Activated CD8-positive, alpha-beta memory T cell treated with anti-CD3 and anti-CD28 coated beads for 48 hours (primary cell): ENCODE measurements at places on chromosomes 7 and 10.
A peak's percentile ranks its signal among the peaks of the same experiment; 100 is the strongest.

GRCh38 chr7:25398418-25398817, 170.1 kb upstream of the NPVF start:
- DNase-seq: no peak

DNA sequence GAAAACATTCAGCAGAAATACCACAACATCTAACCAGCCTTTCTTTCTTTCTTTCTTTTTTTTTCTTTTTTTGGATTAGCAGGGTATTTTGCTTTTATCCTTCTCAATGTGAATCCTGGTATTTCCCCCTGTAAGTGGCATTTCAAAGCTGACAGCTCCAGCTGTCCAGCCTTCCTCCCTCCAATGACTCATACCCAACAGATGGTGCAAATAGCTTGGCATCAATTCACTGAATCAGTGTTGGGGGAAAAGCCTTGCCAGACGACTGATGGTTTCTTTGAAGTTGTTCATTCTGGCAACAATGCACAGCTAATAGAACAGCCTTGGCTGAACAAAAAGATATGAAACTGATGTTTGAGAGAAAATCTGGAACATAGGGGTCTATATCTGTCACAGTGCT, 316.8 kb upstream of the STEAP1 start:
- no peak for DNase-seq

GRCh38 chr10:55351431-55351830, 550.4 kb upstream of the PCDH15 start:
- DNase-seq: no peak

- DNase-seq: no peak
Measured at GRCh38 chr7:140435252-140435895, 31.5 kb downstream of the RAB19 start.

DNA sequence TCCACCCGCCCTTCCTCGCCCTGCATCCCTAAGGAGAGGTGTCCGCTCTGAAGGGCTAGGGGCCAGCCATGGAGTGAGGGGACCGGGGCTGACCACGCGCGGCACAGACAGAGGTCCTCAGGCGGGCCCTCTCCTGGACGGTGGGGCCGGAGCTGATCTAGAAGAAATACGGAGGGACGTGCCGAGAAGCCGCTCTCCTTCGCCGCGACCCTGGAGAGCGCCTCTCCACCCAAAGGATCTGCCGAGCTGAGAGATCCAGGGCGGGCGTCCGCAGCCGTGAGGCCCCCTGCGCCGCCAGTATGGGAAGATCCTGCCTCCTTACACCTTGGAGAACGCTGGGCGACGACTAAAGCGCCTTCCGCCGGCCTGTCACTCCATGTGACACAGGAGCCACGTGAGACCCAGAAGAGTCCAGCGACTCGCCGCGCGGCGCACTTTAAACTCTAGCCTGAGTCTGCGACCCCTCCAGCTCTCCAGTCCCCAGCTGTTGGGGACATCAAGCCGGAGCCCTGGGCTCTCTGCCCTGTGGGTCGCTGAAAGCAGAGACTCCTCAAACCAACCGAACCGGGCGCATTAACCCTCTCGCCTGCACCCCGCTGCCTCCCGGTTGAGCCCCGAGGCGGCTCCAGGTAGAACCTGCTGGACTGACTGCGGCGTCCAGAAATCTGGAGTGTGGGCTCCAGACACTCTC, 1.5 kb upstream of the SFMBT2 start:
- DNase-seq: peak; percentile 19

- no peak for DNase-seq
Measured at GRCh38 chr7:94135180-94135579, 131.0 kb upstream of the BET1 start.

DNA sequence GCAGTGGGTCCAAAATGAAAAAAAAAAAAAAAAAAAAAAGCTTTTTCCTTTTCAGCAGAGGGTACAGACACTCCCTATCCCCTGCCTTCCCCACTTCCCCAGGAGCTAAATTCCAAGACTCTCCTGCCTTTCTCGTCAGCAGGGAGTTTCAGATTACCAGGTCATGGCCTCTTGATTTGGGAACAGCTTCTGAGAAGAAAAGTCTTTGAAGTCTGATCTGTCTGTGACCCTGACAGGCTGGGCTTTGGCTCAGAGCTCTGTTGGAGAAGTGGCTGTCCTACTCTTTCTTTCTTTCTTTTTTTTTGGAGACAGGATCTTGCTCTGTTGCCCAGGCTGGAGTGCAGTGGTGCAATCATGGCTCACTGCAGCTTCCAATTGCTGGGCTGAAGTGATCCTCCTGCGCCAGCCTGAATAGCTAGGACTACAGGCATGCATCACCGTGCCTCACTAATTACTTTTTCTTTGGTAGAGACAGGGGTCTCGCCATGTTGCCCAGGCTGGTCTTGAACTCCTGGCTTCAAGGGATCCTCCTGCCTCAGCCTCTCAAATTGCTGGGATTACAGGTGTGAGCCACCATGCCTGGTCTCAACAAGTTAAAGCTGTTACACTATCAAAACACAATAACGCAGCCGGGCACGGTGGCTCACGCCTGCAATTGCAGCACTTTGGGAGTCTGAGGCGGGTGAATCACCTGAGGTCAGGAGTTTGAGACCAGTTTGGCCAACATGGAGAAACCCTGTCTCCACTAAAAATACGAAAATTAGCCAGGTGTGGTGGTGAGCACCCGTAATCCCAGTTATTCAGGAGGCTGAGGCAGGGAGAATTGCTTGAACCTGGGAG, 59.9 kb downstream of the COL26A1 start:
- DNase-seq: no peak

- DNase-seq: no peak
Measured at GRCh38 chr7:76359978-76360638, 1.3 kb upstream of the YWHAG start.

- DNase-seq: no peak
Measured at GRCh38 chr7:30559611-30560010, 35.1 kb upstream of the GARS1 start.

- DNase-seq: no peak
Measured at GRCh38 chr7:139490130-139490529, 6.7 kb upstream of the KLRG2 start.

GRCh38 chr7:113000316-113001020, 86.2 kb downstream of the GPR85 start:
- no peak for DNase-seq

GRCh38 chr7:139055674-139056073, 19.8 kb upstream of the ZC3HAV1L start:
- DNase-seq: no peak

- DNase-seq: no peak
Measured at GRCh38 chr7:100061518-100062193, 12.1 kb downstream of the ZSCAN21 start.

DNA sequence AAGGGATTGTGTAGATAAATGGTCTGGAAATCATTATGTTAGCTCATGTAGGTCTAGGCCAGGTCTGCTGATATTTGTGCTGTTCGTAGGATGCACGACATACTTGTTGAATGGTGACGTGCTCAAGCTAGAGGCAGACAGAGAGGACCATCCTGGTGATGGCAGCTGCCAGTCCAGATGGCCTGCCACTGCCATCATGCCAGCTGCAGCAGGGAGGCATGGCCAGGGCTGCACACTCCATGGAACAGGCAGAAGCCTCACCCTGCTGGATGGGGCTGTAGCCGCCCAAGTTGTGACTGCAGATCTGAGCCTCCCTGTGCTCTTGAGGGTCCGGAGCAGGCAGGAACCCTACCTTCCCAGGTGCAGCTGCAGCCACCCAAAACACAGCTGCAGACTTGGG, 80.3 kb downstream of the SPDYE5 start:
- DNase-seq: no peak

- DNase-seq: no peak
Measured at GRCh38 chr10:79017882-79018520, 50.8 kb upstream of the ZMIZ1 start.

GRCh38 chr7:51295440-51296245, 21.0 kb downstream of the COBL start:
- no peak for DNase-seq

DNA sequence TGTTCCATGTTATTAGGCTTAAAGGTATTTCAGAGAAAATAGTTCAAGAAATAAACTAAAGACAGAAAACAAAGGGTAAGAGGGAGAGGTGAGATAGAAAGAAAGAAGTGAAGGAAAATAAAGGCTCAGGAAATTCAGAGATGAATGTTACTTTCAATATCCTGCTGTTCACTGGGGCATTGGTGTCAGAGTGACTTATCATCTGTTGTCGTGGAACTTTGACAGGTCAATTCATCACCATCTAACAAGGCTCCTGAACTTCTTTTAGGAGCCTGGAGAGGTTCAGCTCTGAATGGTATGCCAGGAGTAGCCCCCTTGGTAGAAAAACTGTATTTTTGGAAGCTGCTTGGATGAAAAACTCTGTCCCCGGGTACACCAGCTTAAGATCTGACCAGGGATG, 100.1 kb downstream of the KLF6 start:
- no peak for DNase-seq
